ENCODE measurements at places on chromosomes 6 and 20.

DNA sequence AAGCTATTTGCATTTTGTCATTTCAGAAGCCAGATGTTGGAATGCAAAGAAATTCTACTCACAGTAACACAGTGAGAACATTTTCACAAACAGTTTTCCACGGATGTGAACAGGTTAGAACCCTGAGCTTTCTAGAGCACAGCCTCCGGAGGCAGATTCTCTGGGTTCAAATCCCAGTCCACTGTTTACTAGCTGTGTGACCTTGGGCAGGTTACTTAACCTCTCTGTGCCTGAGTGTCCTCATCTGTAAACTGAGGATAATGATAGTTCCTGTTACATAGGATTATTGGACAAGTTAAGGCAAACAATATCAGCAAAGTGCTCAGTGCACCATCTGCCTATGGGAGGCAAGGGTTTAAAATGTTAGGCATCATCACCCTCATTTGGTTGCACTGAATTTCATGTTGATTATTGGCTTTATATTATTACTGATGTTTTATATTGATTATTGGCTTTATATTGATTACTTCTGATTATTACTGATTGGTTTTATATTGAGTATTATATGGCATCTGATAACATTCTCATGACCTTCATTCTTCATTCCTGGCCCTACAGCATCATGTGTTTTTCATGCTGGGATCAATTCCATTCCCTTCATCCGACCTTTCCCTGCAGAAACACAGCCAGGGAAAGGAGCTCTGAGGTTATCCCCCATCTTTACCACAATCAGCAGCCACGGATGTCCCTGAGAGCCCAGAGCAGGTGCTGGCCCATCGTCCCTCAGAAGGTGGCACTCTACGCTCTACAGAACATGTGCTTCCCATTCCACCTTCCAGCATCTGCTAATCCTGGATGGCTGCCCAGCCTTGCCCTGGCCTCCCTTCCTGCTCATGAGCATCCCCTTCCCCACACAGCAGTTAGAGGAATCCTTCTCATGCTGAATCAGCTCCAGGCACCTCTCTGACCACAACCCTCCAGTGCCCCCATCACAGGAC, 283.1 kb downstream of the PREX1 start:
- DNase-seq = no peak

- no peak for DNase-seq
These were observed 379.9 kb upstream of the IRAK1BP1 start for GRCh38 chr6:78487401-78487800.

GRCh38 chr20:25654487-25654886, 30.7 kb upstream of the NANP start:
- DNase-seq = no peak

- DNase-seq = no peak
These were observed 14.9 kb downstream of the CRISP2 start for GRCh38 chr6:49698478-49698877.

DNA sequence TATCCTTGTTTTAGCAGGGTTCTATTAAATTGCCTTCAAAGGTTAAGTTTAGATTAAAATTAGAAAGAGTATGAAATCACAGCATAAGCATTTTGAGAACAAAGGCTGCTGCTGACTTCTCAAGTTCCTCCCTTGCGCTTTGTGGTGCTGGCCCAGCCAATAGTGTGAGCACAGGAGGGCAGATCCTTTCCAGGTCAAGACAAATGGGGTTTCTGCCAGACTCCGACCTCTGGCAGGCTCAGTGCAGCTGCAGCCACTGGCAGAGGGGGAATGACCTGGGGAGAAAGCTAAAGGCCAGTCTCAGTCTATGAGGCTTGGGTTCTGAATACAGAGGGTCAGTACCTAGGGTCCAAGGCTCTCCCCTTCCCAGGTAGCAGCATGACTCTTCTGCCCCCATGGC, 27.0 kb downstream of the CLIC5 start:
- no peak for DNase-seq

DNA sequence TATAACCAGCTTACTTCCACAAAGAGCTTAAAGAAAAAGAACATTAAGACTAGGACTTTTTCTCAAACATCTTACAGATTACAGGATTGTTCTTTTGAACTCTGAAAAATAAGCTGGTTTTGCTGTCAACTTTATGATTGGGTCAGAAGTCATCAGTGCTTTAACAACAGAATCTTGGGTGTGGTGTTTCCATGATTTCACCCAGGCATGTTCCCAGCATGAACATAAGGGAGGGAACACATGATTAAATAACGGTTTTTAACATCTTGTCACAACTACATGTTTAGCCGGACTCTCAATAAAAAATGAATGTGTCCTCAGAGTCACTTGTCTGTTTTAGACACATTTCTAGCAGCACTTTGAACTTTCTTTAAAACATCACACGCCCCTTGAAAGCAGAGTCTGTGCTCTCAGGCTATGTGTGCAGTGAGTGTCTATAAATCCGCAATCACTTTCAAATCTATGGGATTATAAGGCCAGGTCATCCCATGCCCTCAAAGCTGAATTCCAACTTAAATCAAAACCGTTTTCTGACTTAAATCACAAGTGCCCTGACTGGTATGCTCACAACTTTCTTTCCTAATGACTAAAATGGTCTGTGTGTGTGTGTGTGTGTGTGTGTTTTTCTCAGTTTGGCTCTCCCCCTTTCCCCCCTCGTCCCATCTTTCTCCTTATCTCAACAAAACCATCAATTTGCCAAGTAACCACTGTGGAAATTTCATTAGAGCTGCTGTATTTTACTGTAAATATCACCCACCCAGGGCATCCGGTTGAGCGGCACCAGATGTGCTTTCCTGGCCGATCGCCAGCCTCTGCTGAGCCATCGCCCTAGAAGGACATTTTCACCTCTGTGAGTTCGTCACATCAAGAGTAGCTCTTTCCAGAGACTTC, 216.8 kb upstream of the DTNBP1 start:
- peak; percentile 79 for DNase-seq

- DNase-seq = no peak
These were observed 160.5 kb upstream of the GRIK2 start for GRCh38 chr6:101232961-101233360.

DNA sequence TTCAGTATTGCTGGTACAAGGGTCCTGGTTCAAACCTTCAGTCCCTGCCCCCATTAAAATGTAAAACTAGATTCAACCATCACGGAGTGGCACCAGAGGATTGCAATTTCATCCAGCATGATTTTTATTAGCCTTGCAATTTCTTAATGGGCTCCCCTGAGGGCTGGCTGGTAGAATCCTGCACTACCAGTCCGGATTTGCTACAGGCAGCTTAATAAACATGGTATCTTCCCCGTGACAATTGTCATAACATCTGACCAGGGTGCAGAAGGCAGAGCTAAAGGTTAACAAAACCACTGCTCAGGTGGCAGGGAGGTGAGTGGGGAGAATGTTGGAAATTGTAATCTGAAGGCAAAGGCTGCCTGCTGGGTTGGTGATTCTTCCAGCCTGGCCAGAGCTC, 94.5 kb downstream of the PKHD1 start:
- DNase-seq = no peak

DNA sequence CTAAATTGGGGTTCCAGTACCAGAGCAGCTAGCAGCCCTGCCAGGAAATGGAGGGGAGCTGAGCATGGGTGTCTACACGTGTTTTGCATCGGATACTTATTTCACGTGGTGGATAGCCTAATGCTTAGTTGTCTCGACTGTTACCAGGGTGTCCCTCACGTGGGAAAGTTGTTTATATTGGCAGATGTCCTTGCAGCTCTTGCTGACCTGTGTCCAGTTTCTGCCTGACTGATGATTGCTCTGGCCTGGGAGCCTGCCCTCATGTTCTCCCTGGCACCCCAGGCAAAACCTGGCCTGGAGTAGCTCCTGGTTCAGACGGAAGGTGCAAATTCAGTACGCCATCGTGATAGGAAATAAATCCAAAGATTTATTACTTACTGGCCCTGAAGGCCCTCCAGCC, 11.8 kb upstream of the FERMT1 start:
- DNase-seq = no peak

DNA sequence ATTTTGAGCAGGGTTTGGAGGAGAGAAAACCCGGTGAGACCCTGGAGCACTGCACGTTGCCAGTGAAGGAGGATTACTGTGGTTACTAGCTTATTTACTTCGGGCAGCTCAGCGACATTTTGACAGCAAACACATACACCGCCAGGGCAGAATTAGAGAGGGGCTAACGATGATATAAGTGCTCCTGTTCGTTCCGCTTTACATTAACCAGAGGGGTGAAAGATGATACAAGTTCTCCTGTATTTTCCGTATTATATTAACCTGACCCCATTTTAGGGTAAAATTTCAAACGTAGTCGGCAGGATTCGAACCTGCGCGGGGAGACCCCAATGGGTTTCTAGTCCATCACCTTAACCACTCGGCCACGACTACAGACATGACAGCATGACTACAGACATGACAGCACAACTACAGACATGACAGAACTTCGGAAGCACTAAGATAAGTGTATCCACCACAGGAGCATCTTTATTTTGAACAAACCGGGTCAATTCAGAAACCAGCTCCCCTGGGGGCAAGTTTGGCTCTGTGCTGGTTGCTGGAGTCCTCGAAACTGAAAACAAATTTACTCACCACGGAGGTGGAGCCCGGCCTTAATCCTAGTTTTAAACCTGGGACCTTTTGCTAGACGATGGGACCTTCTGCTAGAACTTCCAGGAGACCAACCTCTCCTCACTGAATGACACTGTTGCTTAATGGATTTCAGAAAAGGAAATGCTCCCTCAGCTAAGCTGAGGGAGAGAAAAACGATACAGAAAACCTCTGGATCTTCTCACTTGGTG, 80.4 kb upstream of the ZNF184 start:
- DNase-seq = peak; percentile 92

DNA sequence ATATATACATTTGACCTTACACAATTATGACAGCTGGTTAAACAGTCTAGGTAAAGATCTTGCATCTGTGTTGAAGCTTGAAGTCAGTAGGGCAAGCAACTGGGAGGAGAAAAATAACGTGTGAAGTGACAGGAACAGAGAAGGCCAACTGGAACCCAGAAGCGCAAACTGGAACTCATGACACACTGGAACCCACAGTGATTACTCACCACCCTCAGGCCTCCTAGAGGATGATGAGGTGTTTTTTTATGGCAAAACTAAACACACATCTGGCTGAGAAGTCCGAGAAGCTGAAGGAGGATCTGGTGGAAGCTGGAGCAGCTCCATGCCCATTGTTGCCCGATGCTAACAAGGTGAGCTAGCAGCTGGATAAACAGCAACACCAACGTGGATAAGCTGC, 108.1 kb downstream of the TMEM200A start:
- DNase-seq = peak; percentile 14

GRCh38 chr6:170124836-170125235, 166.0 kb downstream of the DLL1 start:
- DNase-seq = no peak

DNA sequence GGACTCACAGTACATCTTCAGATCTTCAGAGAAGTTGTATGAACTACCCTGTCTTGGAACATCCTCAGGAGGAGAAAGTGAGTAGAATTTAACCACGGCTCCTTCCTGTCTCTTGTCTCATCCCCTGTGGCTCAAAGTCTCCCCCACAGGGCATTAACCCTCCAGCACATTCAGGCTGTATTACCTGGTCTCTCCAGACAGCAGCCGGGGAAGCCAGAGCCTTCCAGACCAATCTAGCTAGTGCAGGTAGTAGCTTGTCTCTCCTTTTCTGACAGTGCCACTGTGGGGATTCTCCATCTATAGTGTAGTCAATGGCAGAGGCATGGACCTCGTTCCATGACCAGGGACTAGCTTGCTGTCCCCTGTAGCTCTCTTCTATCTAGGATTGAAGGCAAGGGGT, 16.9 kb upstream of the ELMO2 start:
- no peak for DNase-seq

DNA sequence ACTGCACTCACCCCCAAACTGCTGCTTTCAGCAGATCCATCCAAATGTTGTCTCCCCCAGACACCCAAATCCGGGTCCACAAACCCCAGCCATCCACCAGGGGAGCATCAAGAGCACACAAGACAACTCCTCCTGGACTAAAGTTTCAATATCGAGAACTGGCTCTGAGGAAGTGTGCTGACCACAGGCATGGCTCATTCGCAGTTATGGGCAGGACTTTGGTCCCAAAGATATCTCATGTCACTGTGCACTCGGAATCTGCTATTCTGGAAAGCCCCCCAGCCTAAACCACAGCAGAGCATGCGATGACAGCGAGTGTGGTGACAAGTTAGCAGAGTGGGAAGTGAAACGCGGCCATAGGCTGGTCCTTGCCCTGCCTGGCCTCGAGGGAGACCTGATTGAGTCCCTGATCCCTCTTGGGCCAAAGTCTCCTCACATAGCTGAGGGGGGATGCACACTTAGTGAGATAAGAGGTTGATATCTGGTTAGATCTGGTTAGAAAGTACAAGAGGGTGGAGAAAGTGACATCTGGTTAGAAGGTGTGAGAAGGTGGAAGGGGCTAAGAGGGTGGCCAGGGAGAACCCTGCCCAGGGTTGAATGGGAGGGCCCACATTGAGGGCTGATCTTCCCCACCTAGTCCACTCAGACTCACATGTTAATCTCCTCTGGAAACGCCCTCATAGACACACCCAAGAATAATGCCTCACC, 149.7 kb downstream of the MRPL14 start:
- no peak for DNase-seq

DNA sequence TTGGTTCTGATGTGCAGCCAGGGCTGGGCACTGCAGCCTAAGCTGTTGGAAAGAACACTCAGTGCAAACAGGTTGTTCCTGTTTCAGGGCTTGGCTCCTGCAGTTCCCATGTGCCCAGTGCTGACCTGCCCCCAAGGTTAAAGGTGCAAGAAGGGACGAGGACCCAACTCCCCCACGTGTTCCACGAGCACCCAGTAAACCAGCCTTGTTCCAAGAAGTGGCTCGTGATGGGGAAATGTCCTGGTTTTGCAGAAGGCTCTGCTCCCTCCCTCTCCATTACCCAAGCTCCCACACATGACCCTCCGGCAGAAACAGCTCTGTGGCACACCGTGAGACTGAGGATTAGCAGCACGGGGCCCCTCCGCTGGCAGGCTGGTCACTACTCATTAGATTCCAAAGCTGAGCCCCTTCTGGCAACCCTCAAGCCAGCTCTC, 9.4 kb downstream of the ACSS1 start:
- DNase-seq = no peak

GRCh38 chr6:68760941-68761676, 126.0 kb downstream of the ADGRB3 start:
- no peak for DNase-seq

GRCh38 chr20:44552950-44553908, 29.1 kb upstream of the PKIG start:
- DNase-seq = peak; percentile 20

DNA sequence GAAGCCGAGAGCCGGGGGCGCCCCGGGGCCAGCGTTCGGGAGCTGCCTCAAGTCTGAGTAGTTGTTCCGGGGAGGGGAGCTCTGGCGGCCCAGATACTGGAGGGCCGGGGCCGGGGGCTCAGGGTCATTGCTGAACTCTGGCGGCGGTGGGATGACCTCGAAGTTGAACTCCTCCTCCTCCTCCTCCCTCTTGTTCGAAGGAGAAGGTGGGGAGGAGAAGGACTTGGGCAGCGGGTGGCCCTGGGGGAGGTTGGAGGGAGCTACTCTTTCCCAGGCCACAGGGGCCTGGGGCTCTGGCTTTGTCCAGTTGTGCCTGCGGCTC, 37.7 kb downstream of the C6orf132 start:
- DNase-seq = no peak

GRCh38 chr20:62707921-62708521, 615 bp upstream of the NTSR1 start:
- peak; percentile 21 for DNase-seq

Data from activated CD4-positive, alpha-beta T cell treated with anti-CD3 and anti-CD28 coated beads, Interleukin-2, Interleukin-6, amounts not matched to agents 100 ng/mL and 50 ng/mL, durations not matched to agents 16 hours and 8 hours (primary cell).